Dorsolateral prefrontal cortex (tissue), 122 donors: ENCODE measurements at places on chromosomes 16 and 17. TPM values are rescaled to one million over a fixed set of nuclear protein-coding genes. Genes with fewer than 3 reads are reported as not detected.

GRCh38 chr17:50059256-50059655 lies 3.3 kb downstream of the ITGA3 start:
- DNase-seq = no peak

DNA sequence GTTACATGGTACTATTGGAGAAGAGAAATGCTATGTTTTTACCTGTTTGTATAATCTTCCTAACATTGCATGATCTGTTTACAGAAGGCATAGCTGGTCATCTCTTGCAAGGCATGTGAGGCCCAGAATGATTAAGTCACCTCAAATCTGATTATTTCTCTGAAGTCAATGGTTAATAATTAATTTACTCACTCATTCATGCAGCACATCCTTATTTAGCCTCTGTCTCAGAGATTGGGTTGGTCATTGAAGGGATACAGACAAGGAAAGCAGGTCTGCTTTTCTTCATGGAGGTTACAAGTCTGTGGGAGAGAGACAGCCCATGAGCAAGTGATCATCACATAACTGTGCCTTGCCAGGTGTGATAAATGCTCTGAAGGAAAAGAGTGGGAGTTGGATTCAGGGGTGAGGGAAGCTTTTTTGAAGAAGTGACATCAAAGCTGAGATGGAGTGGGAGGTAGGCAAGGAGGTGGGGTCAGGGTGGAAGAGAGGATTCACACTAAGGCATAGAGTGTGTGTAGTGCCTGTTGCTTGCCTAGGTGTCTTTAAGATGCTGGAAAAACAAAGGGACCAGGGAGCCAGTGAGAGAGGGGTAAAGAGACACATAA lies 16.3 kb upstream of the RBFOX1 start:
- DNase-seq = no peak

GRCh38 chr17:28982131-28982793 lies 23.6 kb downstream of the SEZ6 start:
- no peak for DNase-seq

GRCh38 chr17:44197980-44198720 lies 1.5 kb downstream of the ATXN7L3 start:
- DNase-seq = no peak

- no peak for DNase-seq
These were observed 451.3 kb downstream of the PMP22 start for GRCh38 chr17:14813649-14814370.

PLXDC1 gene
- total RNA-seq = 26.0 TPM

KRTAP4-4 gene
- total RNA-seq = not detected

KRT33B gene
- total RNA-seq = not detected

MT4 gene
- total RNA-seq = not detected

GRCh38 chr17:14334919-14335318 lies 34.0 kb downstream of the HS3ST3B1 start:
- no peak for DNase-seq

PARN gene
- total RNA-seq = 35.9 TPM

GRCh38 chr17:17900615-17901520 lies 64.1 kb upstream of the SREBF1 start:
- DNase-seq = no peak

DNA sequence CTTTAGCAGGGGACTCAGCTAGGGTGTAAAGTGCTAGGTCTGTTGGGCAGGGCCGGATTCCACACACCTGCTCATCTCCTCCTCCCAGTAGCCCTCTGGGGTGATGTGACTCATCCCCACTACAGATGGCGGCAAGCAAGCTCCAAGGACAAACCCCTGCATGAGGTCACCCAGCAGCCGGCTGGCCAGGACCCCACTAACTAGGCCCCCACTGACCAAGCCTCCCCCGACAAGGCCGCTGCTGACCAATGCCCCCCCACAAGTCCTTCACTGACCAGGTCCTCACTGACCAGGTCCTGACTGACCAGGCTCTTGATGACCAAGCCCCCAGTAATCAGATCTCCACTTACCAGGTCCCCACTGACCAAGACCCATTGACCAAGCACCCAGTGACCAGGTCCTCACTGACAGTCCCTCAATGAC lies 36.7 kb downstream of the TNFRSF13B start:
- DNase-seq = peak; percentile 17
